ENCODE measurements at places on chromosomes 6 and 20.

- no peak for DNase-seq
These were observed 46.0 kb upstream of the UST start for GRCh38 chr6:148700741-148701311.

- DNase-seq = no peak
These were observed 71.7 kb downstream of the SNX5 start for GRCh38 chr20:17896771-17897369.

- DNase-seq = no peak
These were observed 4.2 kb downstream of the PSMF1 start for GRCh38 chr20:1122388-1123315.

- no peak for DNase-seq
These were observed 177.8 kb downstream of the OGFRL1 start for GRCh38 chr6:71466362-71466761.

DNA sequence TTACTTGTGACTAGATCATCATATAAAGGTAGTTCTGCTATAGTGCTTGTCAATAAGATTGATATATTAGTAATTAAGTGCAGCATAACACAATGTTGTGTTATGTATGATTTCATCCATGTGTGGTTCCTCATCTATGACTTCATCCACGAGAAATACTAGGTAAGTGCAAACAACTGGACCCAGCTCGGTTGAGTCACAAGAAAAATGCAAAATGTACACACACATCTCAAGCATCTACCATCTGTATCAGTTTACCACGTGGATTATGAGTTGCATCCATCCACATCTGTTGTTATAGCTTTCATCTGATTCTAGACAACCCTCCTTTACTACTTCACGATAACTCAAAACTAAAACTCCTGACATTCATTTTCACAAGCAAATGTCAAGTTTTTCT is 517.0 kb upstream of the CITED2 start:
- no peak for DNase-seq

GRCh38 chr6:3379482-3380060 is 77.3 kb downstream of the SLC22A23 start:
- no peak for DNase-seq

GRCh38 chr6:123994891-123995635 is 191.4 kb downstream of the NKAIN2 start:
- no peak for DNase-seq

- DNase-seq = no peak
These were observed 469.5 kb downstream of the QKI start for GRCh38 chr6:163883984-163884383.

DNA sequence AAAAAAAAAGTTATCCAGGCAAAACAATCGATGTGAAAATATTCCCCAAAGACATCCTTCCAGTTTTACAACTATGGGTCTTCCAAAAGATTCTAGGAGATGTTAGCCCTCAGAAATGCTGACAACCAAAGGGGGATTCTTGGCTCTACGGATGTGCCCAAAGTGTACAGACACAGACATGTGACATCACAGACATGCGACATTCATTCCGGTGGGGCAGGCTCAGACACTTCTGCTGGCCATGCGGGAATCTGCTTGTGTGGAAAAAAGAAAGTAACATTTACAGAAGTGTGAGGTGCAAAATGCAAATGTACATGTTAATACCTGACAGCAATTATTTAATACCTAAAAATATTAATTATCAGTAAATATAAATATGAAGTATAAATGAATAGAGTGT is 268.6 kb downstream of the FOXC1 start:
- no peak for DNase-seq

- no peak for DNase-seq
These were observed 11.0 kb upstream of the ARMC12 start for GRCh38 chr6:35725721-35726438.

DNA sequence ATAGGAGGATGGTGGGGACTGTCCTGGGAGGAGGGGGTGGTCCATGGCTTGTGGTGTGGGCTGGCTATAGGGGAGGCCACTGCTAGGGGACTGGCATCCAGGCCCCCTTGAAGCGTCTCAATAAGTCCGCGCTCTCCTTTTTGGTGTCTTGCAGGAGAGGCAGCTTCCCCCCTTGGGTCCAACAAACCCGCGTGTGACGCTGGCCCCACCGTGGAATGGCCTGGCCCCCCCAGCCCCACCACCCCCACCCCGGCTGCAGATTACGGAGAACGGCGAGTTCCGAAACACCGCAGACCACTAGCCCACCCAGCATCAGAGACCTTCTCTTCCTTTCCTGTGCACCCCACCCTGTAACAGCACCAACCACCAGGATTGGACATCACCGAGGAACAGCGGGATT is 2.8 kb upstream of the ZBTB9 start:
- no peak for DNase-seq

DNA sequence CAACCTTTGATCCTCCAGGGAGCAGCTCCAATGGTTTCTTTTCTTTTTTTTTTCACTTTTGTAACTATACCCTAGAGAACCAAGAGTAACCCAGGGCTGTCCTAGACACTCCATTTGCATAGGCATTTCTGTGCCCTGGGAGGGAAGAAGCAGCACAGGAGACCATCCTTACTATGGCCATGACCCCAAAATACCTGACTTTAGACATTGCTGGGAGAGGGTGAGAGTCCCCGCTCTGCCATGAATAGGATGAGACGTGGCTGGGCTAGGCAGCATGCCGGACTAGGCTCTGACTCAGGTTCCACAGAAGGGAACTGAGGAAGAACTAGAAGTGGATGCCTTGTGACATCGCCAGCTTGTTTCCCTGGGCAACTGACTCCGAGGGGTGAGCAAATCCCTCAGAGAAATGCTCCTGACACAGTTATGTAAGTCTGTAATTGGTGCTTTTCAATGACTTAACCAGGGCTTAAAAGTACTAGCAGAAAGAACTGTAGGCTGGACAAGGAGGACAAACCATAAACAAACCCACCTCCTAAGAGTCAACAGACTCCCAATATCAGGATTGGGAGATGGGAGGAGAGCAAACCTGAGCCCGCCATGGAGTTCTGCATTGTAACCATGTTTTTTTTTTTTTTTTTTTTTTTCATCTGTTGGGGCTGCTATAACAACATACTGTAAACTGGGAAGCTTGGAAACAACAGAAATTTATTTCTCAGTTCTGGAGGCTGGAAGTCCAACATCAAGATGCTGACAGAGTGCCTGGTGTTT is 910 bp upstream of the ADTRP start:
- DNase-seq = no peak
